ENCODE measurements at places on chromosomes 6 and 20.
A peak's percentile ranks its signal among the peaks of the same experiment; 100 is the strongest.

DNA sequence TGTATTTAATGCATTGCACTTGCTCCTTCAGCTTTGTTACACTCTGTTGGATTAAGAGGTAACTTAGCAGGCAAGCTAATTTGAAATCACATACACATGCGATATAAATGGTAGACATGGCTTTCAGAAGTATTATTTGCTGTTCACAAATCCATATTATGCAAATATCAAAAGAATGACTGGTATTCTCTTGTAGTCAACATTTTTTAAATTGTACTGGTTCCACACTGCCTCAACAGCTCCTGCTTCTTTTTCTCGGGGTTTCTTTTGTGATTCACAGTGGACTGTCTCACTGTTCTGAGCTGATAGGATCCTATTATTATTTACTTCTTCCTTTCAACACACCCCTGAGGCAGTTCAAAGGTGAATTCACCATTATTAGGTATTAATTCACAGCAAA lies 927.4 kb downstream of the KIF16B start:
- no peak for DNase-seq

- no peak for DNase-seq
These were observed 73.7 kb downstream of the EDN1 start for GRCh38 chr6:12363651-12364381.

GRCh38 chr6:34484899-34485298 lies 19.0 kb downstream of the PACSIN1 start:
- peak; percentile 82 for DNase-seq

DNA sequence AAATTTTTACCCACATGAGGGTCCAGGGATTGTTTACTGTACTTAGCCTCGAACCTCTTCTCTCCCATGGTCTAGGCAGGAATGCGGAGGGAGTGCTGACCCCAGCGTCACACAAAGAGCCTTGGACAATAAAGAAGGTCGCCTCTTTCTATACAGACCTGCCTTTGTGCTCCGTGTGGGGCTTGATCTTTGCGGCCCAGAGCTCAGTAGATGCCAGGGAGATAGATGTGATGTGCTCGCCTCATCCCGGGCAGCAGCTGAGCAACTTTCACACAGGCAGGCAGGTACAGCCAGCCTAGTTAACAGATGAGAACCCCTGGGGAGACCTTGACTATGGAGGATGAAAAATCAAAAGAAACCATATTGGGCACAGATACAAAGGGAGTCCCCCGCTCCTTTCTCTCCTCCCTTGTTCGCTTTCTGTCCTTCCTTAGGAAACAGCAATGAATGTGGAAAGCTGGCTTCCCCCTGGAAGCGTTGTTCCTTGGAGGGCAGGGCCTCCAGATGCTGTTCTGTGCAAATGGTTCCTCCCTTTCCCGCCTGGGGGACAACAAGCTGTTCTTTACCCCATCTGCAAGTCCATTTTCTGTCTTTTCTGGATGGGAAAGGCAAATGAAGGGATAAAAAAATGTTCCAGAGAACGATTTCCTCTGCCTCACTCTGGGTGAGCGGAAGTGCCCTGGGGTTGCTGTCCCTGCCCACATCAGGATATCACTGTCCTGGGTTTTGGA lies 128.3 kb downstream of the OLIG3 start:
- DNase-seq = no peak

- DNase-seq = no peak
These were observed 259.7 kb upstream of the CHD6 start for GRCh38 chr20:41877911-41878310.

DNA sequence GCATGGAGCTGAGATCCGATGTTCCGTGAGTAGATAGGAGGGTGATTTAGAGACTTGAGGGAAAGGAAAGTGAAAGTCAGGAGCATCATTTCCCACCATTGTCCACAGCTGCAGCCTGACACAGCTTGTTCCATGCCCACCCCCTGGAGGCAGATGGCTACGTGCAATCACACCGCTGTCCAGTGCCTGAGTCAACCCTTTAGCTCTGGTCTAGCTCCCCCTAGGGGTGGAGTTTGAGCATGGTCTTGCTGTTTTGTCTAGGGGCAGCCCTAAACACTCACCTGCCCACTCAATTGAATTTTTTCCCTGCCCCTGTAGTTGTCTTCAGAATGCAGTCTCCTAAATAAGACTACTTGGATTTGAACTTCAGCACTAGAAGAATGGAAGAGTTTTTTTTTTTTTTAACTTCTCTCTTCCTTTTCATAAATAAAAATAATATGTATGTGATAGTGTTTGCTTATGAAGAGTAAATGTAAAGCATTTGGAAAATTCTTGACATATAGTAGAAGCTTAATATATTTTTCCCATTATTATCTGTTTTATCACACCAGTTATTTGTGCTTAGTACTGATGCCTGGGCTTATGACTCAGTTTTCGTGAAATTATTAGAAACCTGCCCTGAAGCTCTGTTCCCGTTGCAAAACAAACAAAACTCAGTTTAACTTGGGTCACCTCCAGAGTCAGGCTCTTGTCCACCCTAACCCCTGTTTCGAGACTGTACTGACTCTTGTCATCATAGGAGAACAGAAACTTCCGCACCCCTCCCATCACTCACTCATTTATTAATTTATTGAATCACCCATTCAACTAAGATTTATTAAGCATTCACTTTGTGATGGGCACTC lies 814.8 kb downstream of the MAFB start:
- peak; percentile 62 for DNase-seq

- no peak for DNase-seq
These were observed 2.3 kb upstream of the ALDH5A1 start for GRCh38 chr6:24492475-24492874.

GRCh38 chr20:3121271-3121911 lies 36.9 kb upstream of the AVP start:
- DNase-seq = no peak

DNA sequence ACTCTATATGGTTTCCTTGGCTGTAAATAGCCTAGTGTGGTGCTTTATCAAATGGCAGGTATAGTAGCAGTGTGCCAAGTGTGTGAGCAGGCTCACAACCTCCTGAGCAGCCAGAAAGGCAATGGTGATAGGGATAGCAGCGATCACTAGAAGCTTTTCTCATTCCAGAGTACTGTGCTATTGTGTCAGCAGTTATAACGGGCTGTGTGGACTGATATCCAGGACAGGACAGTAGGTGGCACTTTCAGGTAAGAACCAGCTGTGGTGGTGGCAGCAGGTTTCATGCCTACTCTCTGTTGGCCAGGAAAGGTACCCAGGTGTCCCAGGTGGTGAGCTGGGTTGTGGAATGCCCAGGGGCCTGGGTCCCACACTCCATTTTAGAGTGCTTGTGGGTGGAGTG lies 448.8 kb upstream of the BTBD3 start:
- no peak for DNase-seq

- DNase-seq = no peak
These were observed 15.9 kb downstream of the CPNE1 start for GRCh38 chr20:35648836-35649235.

- no peak for DNase-seq
These were observed 57.4 kb upstream of the CEP85L start for GRCh38 chr6:118708744-118709143.
